ENCODE measurements at places on chromosomes 5 and 9. TPM values are rescaled to one million over a fixed set of nuclear protein-coding genes. Genes with fewer than 3 reads are reported as not detected.

SFXN1 gene
- 194 TPM for total RNA-seq

ANKRD34B gene
- not detected for total RNA-seq

DNA sequence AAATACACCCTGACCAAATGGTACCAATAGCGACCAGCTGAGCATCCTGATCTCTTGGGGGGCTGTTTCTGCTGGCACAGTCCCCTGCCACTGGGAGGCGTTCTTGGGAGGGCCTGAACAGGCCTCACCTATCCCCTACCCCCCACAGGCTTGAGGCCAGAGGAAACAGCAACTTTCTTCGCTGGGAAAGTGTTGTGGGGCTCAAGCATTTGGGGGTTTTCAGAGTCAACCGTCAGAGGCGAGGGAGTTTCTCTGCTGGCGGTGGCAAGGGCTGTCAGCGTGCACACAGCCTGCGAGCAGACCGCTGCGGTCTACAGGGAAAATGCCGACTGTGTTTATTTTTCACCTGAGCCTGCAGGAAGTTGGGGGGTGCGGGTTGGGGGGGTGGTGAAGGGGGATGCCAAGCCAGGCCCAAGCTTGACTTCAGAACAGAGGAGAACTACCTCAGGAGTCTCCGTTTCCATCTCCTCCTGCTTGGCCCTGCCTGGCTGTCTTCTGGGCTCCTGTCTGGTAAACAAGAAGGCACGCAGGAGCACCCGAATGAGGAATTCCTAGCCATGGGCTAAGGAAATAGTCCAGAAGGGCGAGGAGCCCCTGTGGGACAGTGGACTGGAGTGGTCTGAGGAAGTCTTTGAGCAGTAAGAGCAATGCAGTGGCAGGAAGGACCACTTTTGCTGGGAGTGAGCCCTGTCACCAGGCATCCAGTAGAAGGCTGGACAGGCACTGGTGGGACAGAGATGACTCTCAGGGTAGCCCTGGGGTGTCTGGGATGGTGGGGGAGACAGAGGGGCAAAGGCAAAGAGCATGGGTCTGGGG, 18.1 kb downstream of the TCF7 start:
- DNase-seq = peak; percentile 74
- H3K36me3 ChIP-seq = peaks cover 18% of the 10 kb centered on the region
- no peaks in the 10 kb centered on the region for H3K27me3 ChIP-seq
- H3K4me1 ChIP-seq = peaks cover 89% of the 10 kb centered on the region
- H3K4me3 ChIP-seq = peak overlapping the region; percentile 67

DNA sequence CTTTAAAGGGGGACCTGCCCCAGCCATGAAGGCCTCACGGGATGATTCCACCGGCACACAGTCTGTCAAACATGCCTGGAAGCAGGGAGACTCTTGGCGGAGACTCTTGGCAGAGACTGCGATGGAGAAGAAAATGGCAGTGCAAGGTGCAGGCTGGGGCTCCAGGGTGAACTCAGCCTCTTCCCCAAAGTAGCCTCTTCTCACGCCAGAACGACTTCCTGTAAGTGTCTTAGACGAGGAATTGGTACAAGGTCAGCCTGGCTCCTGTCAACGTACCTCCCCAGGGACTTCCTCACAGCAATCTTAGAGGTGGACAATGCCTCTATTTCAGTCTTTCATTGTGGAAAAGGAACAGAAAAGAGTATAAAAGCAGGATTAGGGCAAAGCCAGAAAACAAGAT, 109.3 kb downstream of the UGCG start:
- no peak for DNase-seq
- H3K27me3 ChIP-seq = peaks cover 12% of the 10 kb centered on the region
- H3K4me3 ChIP-seq = no peak overlapping the region
- no peaks in the 10 kb centered on the region for H3K36me3 ChIP-seq
- peaks cover 20% of the 10 kb centered on the region for H3K4me1 ChIP-seq

- H3K27ac ChIP-seq = peak overlapping the region; percentile 92
- peaks cover 65% of the 10 kb centered on the region for H3K4me1 ChIP-seq
- no peak for DNase-seq
- H3K27me3 ChIP-seq = no peaks in the 10 kb centered on the region
- H3K4me3 ChIP-seq = peak overlapping the region; percentile 67
- peaks cover 72% of the 10 kb centered on the region for H3K36me3 ChIP-seq
Measured at GRCh38 chr9:129894120-129894823, 59.0 kb downstream of the USP20 start.

DNA sequence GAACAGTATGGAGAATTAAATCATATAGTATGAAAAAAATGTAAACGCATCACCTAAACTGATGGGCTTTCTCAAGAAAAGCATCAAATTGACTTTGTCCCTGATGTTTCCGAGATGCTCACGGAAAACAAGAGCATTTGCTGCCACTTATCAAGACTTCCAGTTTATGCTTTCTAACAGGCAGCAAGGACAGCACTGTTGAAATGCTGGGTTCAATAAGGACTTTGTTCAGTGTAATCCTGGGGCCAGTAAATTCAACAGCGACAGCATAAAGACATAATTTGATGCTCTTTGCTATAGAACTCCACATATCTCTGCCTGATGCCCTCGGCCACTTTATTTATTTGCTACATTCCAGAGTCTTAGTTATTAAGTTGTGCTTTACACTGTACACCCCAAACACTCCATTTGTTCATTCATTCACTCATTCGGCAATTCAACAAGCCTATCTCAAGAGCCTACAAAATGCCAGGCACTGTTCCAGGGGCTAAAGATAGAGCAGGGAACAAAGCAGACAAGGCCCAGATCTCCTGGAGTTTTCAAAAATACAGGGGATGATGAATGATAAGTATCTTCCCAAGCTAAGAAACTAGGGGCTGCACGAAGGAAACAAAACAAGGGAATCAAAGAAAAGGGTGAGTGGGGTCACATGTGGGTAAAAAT, 294.6 kb downstream of the ZNF608 start:
- no peak overlapping the region for H3K27ac ChIP-seq
- no peak overlapping the region for H3K4me3 ChIP-seq
- no peaks in the 10 kb centered on the region for H3K36me3 ChIP-seq
- peaks cover 3% of the 10 kb centered on the region for H3K4me1 ChIP-seq

DNA sequence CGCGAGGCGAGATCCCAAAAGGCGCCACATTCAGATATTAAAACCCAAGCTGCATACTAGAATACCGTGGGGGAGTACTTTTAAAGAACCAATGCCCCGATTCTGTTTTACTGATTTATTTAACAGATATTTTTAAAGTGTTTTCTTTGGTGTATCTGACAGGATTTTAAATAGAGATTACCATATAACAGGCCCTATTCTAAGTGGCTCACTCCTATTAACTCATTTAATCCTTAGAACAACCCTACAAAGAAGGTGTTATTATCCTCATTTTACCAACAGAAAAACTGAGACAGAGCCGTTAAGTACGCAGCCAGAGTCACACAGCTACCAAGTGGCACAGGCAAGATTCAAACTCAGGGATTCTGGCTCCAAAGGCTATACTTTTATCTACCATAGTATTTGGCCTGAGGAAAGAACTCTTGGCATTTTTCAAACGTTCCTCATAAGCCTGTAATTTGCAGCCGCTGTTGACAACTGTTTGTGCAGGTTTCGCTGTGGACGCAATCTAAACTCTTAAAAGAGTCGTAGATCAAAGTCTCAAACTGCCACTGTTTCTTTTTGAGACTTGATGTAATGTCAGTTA, 550 bp upstream of the TMEM245 start:
- H3K27ac ChIP-seq = peak overlapping the region; percentile 75
- DNase-seq = no peak
- peaks cover 17% of the 10 kb centered on the region for H3K36me3 ChIP-seq
- H3K27me3 ChIP-seq = no peaks in the 10 kb centered on the region
- peak overlapping the region; percentile 96 for H3K4me3 ChIP-seq
- H3K4me1 ChIP-seq = peaks cover 37% of the 10 kb centered on the region

DNA sequence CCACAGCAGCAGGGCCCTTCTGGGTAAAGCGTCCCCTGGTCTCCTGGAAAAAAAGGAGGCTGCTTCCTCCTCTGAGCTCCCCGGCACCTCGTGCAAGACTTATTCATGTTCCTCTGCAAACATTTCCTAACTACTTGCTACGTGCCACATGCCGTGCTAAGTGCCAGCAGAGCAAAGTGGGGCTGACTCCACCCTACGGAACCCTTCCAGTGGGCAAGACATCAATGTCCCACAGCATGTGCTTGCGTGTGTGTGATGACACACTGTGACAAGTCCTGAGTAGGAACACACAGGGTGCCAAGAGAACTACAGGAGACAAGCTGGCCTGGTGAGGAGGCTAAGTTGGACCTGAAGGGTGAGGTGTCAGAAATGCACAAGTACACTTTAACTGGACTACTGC, 57.4 kb downstream of the SEMA4D start:
- no peaks in the 10 kb centered on the region for H3K27me3 ChIP-seq
- no peak for DNase-seq
- peak overlapping the region; percentile 83 for H3K27ac ChIP-seq
- H3K4me3 ChIP-seq = peak overlapping the region; percentile 34

GRCh38 chr9:22065431-22066200, 56.5 kb upstream of the CDKN2B start:
- H3K4me3 ChIP-seq = peak overlapping the region; percentile 65
- H3K36me3 ChIP-seq = peaks cover 45% of the 10 kb centered on the region
- H3K27ac ChIP-seq = peak overlapping the region; percentile 86
- H3K4me1 ChIP-seq = peaks cover 53% of the 10 kb centered on the region
- no peak for DNase-seq

GRCh38 chr5:145847499-145848497, 12.7 kb upstream of the PRELID2 start:
- no peak for DNase-seq
- H3K27me3 ChIP-seq = peaks cover 5% of the 10 kb centered on the region
- no peak overlapping the region for H3K4me3 ChIP-seq
- H3K4me1 ChIP-seq = no peaks in the 10 kb centered on the region

- no peak for DNase-seq
- H3K27me3 ChIP-seq = no peaks in the 10 kb centered on the region
- no peak overlapping the region for H3K4me3 ChIP-seq
- no peaks in the 10 kb centered on the region for H3K4me1 ChIP-seq
- no peak overlapping the region for H3K27ac ChIP-seq
- H3K36me3 ChIP-seq = no peaks in the 10 kb centered on the region
Measured at GRCh38 chr9:18606281-18606680, 132.3 kb downstream of the ADAMTSL1 start.

DNA sequence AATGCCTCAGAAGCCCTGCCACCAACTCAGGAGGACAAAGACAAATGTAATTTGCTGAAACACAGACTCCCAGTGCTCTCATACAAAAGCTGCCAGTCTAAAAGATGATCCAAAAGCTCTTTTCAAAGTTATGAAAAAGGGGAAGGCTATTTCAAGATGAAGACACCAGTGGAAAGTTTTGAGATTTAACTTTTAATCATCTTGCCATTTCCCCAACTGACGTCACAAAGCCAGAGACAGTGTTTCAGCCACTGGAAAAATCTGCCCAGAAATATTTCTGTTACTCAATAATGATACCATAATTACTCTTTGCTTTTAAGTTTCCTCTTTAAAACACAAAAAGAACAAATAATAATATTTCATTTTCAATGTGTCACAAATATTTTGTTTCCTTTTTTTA, 20.9 kb downstream of the ENG start:
- no peak overlapping the region for H3K4me3 ChIP-seq
- peaks cover 7% of the 10 kb centered on the region for H3K4me1 ChIP-seq
- H3K27ac ChIP-seq = no peak overlapping the region
- no peaks in the 10 kb centered on the region for H3K27me3 ChIP-seq
- H3K36me3 ChIP-seq = no peaks in the 10 kb centered on the region

GRCh38 chr9:107211284-107211923, 71.7 kb upstream of the RAD23B start:
- no peak overlapping the region for H3K27ac ChIP-seq
- H3K36me3 ChIP-seq = no peaks in the 10 kb centered on the region
- no peak for DNase-seq
- H3K4me1 ChIP-seq = peaks cover 14% of the 10 kb centered on the region

- no peaks in the 10 kb centered on the region for H3K4me1 ChIP-seq
- no peak for DNase-seq
- H3K27ac ChIP-seq = no peak overlapping the region
- H3K4me3 ChIP-seq = no peak overlapping the region
Measured at GRCh38 chr5:11675184-11675583, 229.1 kb downstream of the CTNND2 start.

DNA sequence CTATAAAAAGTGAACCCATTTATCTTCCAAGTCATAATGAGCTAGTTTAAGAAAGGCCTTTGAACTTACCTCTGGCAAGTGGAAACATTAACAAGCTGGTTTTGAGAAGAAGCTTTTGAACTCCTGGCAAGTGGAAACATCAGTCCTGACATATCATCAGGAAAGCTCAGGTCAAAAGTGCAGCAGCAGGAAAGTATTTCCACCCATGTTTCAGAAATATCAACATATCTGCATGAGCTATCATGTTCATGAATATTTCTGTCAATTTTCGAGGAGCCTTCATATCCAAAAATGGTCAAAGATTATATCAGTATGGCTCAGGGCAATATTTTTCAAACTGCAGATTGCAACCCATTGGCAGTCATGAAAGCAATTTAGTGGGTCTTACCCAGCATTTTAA, 133.9 kb downstream of the PLK2 start:
- H3K27me3 ChIP-seq = peaks cover 8% of the 10 kb centered on the region
- H3K4me1 ChIP-seq = no peaks in the 10 kb centered on the region
- H3K36me3 ChIP-seq = no peaks in the 10 kb centered on the region

DNA sequence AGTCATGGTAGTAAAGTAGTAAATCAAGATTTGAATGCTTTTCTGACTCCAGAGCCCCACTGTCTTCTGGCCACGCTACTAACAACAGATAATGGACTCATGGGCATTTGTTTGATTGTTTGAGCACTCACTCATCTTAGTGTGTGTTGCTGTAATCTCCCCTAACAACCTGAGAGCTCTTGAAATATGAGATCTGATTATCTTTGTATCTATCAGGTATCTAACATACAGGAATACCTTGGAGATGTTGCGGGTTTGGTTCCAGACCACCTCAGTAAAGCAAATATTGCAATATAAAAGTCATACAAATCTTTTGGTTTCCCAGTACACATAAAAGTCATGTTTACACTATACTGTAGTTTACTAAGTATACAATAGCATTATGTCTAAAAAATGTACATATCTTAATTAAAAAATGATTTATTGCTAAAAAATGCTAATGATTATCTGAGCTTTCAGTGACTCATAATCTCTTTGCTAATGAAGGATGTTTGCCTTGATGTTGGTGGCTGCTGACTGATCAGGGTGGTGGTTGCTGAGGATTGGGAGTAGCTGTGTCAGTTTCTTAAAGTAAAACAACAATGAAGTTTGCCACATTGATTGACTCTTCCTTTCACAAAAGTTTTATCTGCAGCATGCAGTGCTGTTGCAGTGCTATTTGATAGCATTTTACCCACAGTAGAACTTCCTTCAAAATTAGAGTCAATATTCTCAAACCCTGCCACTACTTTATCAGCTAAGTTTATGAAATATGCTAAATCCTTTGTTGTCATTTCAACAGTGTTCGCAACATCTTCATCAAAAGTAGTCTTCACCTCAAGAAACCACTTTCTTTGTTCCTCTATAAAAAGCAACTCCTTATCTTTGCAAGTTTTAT, 92.2 kb downstream of the ZNF462 start:
- H3K36me3 ChIP-seq = no peaks in the 10 kb centered on the region
- H3K4me3 ChIP-seq = no peak overlapping the region
- no peak overlapping the region for H3K27ac ChIP-seq
- peaks cover 2% of the 10 kb centered on the region for H3K27me3 ChIP-seq
- H3K4me1 ChIP-seq = no peaks in the 10 kb centered on the region

DNA sequence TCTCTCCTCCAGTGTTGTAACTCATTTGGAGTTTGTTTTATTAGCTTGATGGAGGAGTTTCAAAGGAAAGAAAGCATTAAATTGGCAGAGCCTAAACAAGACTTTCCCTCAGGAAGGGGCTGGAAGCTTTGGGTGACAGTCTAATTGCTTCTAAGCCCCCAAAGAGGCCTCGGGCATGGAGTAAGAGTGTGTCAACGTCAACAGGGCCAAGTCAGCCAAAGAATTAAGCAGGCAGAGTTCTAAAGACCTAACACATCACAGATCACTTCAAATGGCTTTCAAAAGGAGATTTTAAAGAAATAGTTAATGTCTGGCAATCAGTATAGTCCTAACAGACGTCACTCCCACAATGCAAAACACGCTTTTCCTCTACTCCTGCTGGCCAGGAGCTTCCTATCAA, 234.5 kb downstream of the EFNA5 start:
- no peak for DNase-seq
- no peak overlapping the region for H3K4me3 ChIP-seq
- no peak overlapping the region for H3K27ac ChIP-seq
- H3K27me3 ChIP-seq = peaks cover 9% of the 10 kb centered on the region
- no peaks in the 10 kb centered on the region for H3K4me1 ChIP-seq
